A549 (cell line): ENCODE measurements at places on chromosomes 2 and 18.

GRCh38 chr2:180319586-180320405 is 312.7 kb upstream of the CWC22 start:
- no peak for DNase-seq

- DNase-seq, result no peak
These were observed 4.5 kb downstream of the SEMA4F start for GRCh38 chr2:74658516-74658915.

DNA sequence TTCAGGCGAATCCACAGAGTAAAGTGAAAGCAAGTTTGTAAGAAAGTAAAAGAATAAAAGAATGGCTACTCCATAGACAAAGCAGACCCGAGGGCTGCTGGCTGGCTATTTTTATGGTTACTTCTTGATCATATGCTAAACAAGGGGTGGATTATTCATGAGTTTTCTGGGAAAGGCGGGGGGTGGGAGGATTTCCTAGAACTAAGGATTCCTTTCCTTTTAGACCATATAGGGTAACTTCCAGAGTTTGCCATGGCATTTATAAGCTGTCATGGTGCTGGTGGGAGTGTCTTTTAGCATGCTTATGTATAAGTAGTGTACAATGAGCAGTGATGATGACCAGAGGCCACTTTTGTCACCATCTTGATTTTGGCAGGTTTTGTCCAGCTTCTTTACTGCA is 59.8 kb downstream of the SLC4A3 start:
- no peak for DNase-seq

- DNase-seq, result peak; percentile 17
These were observed 2.9 kb upstream of the EPB41L3 start for GRCh38 chr18:5546660-5547059.

DNA sequence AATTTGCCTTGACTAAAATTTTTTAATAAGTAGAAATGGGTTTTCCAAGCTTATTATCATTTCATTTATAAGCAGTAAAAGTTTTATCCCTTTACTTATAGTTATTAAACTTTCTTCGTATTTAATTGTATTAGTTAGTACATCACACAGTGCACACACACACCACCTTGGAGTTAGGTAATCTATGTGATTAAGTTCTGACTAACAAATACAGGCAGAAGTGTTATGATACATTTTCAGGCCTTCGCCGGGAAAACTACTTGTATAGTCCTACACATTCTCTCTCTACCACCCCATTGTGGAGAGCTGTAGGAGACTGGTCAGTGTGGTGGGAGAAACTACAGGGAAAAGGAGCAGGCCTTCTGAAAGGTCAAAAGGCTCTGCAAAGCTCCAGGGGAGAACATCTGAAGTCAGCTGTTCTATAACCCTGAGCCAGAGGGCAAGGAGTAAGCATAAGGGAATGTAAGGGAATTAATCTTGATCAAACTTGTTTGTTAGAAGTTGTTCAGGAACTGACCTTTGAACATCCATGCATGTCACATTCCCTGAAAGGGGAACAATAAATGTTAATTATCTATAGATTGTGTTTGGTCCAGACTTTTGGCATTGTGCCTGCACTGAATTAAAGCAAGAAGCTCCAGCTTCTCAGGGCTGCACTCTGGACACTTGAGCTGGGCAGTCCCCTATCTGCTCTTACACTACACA is 231.7 kb downstream of the FSIP2 start:
- no peak for DNase-seq

DNA sequence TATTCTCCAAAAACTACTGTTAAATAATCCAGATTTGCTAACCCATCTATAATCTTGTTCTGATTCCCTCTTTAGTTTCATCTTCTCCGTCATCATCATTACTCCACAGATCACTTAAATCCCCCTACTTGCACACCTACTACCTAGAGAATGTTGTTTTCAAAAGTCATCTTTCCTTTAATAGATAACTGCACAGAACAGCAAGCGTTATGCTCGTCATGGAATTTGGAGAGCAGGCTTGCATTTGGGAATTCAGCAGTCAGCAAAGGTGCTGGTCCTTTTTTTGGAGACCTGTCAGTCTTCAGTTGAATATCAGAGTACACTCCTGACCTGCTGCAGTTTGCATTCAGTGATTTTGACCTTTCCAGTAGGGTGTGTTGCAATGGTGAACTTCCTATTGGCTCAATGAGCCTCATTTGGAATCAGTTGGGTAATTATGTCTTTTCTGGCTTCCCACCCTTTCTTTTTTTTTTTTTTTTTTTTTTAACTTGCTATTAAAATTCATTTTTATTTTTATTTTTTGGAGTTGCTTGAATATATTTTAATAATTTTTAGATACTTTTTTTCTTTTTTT is 110.6 kb downstream of the HNRNPLL start:
- no peak for DNase-seq

- peak; percentile 74 for DNase-seq
These were observed 86.1 kb downstream of the MSH2 start for GRCh38 chr2:47488870-47489584.

GRCh38 chr2:238904177-238904576 is 56.3 kb downstream of the TWIST2 start:
- no peak for DNase-seq

- DNase-seq, result no peak
These were observed 718 bp upstream of the TNP1 start for GRCh38 chr2:216860426-216861137.

DNA sequence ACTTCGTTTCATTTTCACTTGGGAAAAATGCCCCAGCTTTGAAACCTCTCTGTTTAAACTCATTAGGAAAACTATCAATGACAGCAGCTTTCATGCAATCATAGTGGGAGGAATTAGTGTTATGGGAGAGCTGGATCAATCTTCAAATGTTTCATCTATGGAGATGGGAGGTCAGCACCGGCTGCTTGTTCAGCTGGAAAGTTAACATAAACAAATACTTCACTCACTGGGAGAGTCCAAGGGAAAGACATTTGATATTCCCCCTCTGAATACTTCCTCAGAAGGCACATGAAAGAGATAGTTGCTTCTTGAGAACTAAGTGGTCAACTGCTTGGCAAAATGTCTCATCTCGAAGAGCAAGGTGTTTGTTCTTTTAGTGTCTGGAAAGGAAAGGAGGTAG is 7.3 kb downstream of the LYPD1 start:
- no peak for DNase-seq

GRCh38 chr2:85181844-85182456 is 48.8 kb downstream of the TCF7L1 start:
- no peak for DNase-seq

GRCh38 chr2:18178736-18179349 is 300.4 kb downstream of the KCNS3 start:
- DNase-seq, result peak; percentile 16

DNA sequence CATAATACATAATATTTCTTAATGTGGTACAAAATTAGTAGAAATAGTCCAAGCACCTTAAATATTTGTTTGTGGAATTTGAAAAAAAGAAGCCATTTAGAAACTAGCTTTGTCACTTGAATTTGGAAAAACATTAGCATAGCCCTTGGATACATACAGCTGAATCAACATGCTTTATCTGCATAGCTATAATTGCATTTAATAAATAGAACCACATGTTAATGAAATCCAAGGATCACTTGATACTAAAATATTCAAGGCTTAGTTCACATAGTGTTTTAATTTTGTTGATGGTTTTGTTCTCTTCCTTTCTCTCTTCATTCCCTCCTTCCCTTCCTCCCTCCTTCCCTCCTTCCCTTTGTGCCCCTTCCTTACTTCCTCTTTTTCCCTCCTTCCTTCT is 169.4 kb upstream of the NRXN1 start:
- DNase-seq, result no peak

DNA sequence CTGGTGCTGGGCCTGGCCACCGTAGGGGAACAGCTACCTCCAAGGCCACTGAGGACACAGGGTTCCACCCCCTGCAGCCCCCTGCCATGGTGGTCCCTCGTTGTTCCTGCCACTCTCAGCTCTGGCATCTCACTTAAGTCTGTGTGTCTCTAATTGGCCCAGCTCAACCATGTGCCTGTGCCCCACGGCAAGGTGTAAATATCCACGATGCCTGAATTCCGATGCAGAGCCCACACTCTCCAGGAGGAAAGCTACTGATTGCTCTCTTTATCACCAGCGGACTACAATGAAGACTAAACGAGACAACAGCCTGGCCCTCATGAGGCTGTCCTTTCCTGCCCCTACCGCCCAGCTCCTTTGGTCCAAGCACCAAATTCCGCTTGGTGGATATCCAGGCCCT is 17.0 kb upstream of the CHRNA1 start:
- no peak for DNase-seq

GRCh38 chr18:24126155-24126961 is 12.5 kb upstream of the CABYR start:
- no peak for DNase-seq

- no peak for DNase-seq
These were observed 1.2 kb upstream of the RAB12 start for GRCh38 chr18:8607776-8608742.

DNA sequence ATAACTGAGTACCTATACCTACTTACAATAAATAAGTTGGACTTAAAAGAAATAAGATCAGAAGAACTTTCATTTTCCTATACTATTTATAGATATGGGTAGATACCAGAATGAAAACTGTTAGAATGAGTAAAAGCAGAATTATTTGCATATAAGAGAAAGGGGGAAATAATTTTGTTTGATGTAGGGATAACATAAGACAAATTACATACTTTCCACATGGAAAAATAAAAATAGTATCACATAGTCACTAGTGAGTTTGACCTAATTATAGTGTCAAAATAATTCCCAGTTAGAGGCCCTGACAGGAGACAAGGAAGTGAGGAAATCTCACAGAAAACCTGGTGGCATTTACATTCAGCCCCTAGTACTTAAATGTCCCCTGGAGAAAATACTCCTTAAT is 28.6 kb downstream of the KCMF1 start:
- no peak for DNase-seq

GRCh38 chr2:102460467-102460866 is 12.6 kb upstream of the SLC9A4 start:
- DNase-seq, result no peak

- DNase-seq, result no peak
These were observed 85.9 kb downstream of the SKA1 start for GRCh38 chr18:50460716-50461115.

GRCh38 chr2:215401896-215402379 is 33.9 kb downstream of the FN1 start:
- DNase-seq, result no peak

GRCh38 chr18:62571648-62572047 is 48.8 kb downstream of the ZCCHC2 start:
- DNase-seq, result no peak

DNA sequence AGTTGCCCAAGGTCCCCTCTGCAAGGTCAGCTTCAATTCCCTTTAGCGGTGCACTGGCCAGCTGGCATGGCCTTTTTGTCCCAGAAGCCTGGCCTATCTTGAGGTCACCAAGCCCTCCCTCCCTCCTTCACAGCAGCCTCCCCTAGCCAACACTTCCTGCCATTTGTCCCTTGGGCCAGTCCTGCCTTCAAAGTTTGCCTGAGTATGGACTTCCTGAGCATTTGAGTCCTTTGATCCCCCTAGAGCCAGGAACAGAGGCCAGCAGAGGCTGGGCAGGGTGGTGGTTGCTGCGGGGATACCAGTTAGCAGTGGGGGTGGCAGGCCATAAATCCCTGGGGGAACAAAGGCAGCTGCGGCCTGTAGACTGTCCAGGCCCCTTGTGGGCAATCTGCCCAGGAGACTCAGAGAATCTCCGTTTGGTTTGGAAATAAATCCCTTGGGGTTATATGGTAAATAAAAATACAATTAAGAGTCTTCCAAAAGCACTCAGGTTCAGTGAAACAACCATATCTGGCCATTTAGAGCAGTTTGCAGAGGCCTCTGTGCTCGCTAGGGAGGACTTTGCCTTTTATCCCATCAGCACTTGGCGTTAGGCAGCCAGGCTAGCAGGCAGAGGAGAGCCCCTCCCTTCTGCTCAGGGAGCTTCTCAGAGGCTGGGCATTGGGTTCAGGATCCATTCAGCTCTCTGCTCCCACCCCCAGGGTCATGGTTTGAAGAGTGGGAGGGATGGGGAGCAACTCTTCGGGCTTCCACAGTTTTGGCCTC is 3.1 kb upstream of the HES6 start:
- no peak for DNase-seq

DNA sequence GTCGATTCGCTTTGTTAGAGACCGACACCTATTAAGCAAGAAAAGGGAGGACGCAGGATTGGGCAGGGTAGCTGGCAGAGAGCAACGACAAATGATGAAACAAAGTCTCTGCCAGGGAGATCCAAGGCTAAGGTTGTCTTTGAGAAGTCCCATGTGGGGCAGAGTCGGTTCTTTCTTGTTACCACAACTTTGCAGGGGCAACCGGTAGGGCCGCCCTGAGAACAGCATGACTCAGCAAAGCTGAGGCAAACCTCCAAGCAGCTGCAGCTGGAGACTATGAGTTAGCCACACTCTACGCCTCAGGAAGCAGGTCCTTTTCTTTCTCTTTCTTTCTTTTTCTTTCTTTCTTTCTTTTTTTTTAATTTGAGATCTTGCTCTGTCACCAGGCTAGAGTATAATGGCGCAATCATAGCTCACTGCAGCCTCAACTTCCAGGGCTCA is 452.3 kb upstream of the ID2 start:
- DNase-seq, result peak; percentile 14

DNA sequence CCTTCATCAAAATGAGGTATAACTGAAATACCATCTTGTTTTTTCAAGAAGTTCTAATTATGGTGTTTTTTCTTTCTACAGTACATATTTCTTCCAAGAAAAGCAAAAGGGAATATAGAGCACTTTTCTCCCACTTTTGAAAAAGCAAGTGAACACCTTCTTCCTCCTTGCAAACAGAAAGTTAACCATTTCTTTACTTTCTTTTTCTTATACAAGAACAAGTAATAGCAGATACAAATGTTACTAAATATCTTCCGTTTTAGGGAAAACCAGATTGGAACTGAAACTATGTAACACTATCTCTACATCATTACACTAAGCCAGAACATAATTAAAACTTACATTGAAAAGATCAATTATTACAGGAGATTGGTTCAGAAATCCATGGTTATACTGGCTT is 44.0 kb downstream of the COBLL1 start:
- DNase-seq, result no peak

DNA sequence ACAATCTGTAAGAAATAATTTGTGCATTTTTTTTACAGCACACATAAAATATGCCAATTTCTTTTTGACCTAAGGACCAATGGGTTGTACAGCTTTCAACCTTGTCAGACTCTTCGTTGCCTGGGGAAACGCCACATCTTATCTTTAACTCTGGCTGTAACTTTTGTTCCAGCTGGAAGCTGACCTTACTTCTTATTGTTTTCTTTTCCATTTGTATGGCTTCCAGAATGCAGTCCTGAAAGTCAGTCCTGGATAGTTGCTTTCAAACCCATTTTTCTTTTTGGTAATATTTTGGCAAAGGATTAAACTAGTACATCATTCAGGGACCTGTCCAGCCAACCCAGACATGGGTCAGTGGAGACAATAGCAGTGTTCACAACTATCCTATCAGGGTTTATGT is 686.5 kb upstream of the CDH2 start:
- no peak for DNase-seq

DNA sequence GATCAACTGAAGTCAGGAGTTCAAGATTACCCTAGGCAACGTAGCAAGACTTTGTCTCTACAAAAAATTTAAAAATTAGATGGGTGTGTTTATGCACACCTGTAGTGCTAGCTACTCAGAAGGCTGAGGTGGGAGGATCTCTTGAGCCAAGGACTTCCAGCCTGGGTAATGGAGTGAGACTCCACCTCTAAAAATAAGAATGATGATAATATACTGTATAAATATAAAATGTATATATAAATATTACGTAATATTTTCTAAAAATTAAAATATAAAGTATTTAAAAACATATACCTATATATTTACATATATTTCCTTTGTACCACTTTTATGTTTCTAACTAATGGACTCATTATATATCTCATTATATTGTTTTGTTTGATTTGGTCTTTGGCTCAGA is 409.5 kb upstream of the REG3G start:
- DNase-seq, result no peak
